ENCODE measurements at places on chromosomes 12 and 14.
A peak's percentile ranks its signal among the peaks of the same experiment; 100 is the strongest.

DNA sequence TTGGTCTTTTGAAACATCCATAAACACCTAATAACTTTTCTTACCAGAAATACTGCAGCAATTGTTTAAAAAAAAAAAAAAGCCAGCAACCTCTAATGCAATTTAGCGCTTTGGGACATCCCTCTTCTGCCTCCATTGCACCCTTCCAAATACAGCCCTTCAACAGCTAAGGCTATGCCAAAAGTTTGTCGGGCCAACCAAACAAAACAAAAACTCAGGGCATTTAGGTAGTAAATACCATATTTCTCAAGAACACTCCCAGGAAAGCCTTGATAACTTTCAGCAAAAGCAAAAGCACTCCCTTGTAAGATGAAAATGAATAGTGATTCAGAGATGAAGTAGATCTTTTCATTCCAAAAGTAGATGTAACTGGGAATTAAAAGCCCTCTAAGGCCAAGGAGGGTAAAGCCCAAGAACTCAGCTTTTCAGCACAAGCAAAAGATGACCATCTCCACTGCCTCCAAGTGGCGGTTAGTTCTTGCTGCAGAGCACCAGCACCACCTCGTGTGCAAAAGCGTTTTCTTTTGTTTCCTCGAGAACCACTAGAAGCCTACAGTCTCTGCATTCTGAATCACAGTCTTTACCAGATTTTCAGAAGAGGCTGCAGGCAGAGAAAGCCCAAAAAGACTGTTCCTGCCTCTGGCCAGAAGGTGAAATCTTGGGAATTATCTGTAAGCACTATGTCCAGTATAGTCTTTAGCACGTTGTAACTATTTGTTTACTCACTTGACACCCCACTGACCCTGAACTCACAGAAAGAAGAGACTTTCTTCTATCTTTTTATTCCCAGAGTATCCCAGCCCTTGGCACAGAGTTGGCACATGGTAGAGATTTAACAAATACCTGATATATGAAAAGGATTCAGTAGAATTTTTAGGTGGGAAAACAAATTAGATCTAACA, 53.1 kb downstream of the SIX6 start:
- peak; percentile 51 for DNase-seq

DNA sequence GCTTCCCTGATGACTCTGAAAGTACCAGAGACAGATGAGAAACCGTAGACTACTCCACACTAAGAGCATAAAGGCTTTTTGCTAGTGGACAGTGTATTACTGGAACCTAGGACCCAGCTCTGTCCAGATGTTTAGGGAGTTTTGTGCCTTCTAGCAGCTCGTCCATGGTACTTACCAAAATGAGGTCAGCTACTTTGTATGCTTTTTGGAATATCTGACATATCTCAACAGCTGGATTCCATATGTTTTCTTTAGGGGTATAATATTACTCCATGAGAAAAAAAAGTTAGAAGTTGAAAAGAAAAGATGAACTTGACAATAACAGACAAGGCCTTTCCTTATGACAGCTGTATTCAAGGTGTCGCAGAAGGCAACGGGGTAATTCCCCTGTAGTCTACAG, 32.1 kb upstream of the FRMD6 start:
- DNase-seq: no peak

GRCh38 chr12:131235871-131236271, 282.2 kb downstream of the ADGRD1 start:
- DNase-seq: no peak

DNA sequence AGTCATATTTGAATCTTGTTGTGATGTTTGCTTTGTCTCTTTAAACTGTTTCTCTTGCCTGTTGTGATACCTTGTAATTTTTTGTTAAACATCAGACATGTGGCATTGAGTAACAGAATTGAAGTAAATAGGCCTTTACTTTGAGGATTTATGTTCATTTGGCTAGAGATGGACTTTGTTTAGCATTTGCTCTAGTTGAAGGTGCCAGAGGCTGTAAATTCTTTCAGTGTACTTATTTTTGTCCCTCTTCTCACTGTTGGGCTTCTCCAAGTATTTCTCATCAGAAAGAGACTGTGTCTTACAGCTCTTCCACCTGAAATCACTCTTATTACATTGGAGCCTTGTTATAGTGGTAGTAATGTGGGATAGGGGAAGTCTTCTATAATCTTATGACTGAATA, 175.8 kb downstream of the LRFN5 start:
- no peak for DNase-seq

DNA sequence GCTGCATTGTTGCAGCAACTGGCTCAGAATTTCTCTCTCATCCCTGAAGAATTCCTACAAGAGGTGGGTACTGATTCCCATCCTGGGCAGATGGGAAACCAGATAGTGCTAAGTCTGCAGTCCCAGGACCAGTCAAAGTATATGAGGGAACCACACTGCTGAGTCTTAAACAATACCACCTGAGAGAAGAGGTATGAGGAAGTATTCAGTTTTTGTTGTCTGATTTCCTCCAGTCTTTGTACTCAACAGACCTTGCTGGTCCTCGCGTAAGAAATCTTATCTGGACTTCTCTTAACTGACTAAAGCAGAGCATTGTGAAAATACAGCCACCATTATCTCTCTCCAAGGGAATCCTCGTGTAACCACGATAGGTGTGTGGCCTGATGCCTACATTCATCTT, 3.6 kb upstream of the EDDM3A start:
- DNase-seq: no peak

- peak; percentile 61 for DNase-seq
Observed at GRCh38 chr12:19198272-19198671, 68.7 kb downstream of the PLEKHA5 start.
